ENCODE measurements at places on chromosomes 11 and 22.

GRCh38 chr11:102139081-102139498, 28.8 kb downstream of the YAP1 start:
- no peak for DNase-seq

- DNase-seq, result peak; percentile 70
Observed at GRCh38 chr11:1298695-1299492, 10.5 kb downstream of the TOLLIP start.

DNA sequence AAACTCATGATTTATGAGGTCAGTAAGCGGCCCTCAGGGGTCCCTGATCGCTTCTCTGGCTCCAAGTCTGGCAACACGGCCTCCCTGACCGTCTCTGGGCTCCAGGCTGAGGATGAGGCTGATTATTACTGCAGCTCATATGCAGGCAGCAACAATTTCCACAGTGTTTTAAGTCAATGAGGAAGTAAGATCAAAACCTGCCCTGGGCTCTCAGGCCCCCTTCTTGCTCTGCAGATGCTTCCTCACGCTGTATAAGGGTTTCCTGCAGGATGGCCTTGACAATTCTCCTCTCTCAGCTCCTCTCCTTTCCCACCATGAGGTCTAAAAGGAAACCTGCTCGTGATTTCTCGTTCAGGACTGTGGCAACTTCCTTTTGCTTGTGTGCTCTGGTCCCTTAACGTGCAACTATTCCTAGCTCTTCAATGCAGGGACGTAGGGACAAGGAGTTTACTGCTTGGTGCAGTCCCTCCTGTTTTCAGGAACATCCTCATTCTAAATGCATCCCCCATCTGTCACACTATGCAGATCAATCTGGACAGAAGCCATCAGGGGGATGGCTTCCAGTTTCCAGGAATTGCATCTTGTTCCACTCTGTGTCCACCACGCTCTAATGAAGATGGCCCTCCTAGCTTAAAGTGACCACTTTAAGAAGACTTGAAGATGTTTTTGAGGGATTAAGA, 64.3 kb upstream of the IGLL5 start:
- DNase-seq, result peak; percentile 25

GRCh38 chr22:22702237-22703202, 58.1 kb downstream of the GGTLC2 start:
- no peak for DNase-seq

DNA sequence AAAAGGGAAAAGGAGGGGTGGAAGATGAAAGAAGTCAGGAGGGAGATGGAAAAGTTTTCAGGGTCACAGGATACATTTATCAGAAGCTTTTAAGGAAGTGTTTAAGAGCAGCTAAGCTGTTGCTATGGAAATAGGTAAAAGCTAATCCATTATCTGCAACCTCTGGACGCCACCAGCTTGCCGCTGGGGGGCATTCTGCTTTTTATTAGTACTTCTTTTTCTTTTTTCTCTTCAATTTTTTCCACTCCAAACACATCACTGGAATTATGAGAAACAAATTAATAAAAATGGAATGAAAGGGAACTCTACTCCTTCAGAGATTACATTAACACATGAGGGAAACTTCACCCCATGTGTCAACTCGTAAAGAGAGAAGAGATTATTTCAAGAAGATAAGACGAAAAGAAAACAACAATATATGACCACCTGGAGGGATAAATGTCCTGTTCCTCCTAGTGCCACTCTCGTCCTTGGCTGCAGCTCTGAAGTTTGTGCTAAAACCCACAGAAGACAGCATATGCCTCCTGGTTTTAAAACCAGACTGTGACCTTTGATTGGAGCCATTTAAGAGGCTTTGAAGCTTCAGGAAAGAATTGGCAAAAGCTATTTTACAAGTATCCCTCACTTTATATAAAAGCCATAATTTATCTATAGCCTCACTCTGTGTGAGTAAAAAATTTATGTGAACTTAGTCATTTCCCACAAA, 972.8 kb downstream of the OPCML start:
- DNase-seq, result no peak

- no peak for DNase-seq
Observed at GRCh38 chr11:76604081-76604625, 66.4 kb downstream of the LRRC32 start.

- DNase-seq, result no peak
Observed at GRCh38 chr22:32701034-32701433, 100.5 kb upstream of the TIMP3 start.

- no peak for DNase-seq
Observed at GRCh38 chr22:33964121-33964520, 43.8 kb upstream of the LARGE1 start.

DNA sequence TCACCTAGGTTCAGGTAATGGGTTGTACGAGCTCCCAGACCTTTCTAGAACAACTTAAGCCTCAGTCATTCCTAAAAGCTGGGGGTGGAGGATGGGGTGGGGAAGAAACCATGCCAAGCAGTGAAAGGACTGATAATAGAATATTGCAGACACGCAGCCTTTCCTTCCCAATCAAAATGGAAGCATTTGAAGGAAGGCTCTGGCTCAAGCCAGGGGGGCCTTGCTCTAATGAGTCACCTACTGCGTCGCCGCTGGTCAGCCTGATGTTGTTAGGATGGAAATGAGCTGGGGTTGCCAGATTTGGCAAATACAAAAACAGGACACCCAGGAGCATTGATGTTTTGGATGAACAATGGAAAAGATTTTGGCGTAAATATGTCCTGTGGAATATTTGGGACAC, 6.2 kb downstream of the SYT12 start:
- DNase-seq, result no peak

DNA sequence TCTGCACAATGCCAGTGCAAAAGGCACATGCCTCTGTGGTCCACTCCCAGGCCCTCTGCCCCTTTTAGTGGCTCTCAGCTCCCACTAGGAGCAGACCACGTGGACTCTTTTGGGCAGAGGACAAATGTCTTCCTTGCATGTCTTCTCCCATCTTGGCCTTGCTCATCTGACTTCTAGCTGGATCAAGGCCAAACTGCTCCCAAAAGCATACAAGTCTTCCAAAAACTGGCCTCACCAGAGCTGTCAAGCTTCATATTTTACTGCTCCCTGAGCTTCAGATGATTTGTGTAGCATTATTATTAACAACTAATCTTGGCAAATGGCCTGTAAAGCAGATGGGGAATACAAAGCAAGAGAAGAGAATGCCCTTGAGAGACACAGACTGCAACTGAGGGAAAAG, 6.9 kb downstream of the SMPD1 start:
- DNase-seq, result no peak

- peak; percentile 62 for DNase-seq
Observed at GRCh38 chr11:33266393-33267215, 9.4 kb downstream of the HIPK3 start.

DNA sequence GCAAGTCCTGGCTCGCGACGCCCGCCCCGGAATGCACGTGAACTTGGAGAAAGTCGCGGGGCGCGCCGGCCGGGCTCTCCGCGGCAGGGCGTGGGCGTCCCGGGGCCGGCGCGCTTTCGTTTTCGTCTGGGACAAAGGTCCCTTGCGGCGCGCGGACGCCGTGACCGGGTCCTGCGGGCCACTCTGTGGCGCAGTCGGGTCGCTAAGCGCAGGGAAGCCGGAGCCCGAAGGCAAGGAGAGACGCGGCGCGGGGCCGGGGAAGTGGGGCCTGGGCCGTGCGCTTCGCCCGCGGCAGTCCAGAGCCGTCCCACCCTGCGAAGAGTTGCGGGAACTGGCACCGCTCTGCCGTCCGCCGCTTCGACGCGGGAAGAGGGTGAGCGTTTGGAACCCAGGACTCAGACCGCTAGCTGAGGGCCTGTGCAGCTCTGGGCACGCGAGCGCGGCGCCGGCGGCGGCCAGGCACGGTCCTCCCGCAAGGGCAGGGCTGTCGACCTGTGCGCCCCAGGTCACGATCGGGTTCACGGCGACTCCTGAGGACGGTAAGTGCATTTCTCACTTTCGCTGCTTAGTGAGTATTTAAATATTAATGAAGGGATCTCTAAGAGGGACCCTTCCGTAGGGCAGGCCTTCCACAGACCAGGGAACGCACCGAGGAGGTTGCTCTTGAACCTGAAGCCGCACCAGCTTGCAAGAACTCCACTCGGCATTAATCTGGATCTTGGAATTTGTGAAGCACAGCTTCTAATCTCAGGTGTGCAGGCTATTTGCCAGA, 78.0 kb upstream of the PPARA start:
- DNase-seq, result peak; percentile 67

GRCh38 chr22:32058656-32059260, 15.7 kb downstream of the SLC5A1 start:
- no peak for DNase-seq

DNA sequence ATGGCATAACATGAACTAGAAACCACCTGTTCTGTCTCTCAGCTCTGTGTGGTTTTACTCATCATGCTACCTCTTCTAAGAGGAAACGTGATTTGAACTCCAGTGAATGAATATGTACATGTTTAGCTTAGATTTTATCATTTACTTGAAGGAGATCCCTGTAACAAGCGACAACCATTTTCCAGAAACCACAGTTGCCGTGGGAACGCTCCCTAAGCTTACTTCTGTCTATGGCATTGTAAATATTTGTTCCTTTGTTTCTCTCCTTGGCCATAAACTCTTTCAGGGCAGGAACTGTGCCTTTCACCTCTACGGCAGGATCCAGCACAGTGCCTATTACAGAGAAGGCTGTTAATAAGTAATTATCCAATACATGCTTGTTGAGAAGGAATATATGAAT, 17.1 kb upstream of the TPH1 start:
- no peak for DNase-seq

GRCh38 chr11:102307727-102308038, 9.6 kb upstream of the BIRC3 start:
- no peak for DNase-seq

DNA sequence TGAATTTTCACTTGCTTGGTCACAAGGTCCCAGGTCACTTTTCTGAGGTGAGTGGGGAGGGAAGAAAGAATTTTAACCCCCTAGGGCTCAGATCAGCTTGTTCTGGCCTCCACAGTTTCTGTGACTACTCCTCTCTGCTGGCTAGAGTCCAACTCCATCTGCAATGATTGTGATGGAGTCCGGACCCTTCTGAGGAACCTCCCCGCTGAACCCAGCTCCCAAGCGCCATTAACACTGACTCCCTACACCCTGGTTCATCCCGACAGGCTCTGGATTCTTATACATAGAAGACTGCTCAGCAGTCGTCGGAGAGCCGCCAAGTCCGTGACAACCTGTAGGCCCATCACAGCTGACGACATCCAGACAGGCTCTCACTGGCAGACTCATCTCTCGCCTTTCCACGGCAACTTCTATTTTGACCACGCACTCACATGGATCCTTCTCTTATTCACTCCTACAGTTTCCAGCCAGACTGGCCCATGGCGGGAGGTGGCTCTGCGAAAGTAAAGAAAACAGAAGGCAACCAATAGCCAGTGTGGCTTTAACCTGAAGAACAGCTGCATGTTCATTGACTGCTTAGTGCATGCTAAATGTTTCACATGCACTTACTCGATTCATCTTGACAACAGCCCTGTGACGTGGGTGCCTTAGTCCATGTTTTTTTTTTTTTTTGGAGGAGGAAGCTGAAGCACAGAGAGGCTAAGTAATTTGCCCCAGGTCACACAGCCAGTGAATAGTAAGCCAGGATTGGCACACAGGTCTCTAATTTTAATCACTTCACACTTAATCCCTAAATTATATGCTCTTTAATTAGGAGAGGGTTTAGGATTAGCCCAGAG, 68.0 kb upstream of the PRDM11 start:
- no peak for DNase-seq

DNA sequence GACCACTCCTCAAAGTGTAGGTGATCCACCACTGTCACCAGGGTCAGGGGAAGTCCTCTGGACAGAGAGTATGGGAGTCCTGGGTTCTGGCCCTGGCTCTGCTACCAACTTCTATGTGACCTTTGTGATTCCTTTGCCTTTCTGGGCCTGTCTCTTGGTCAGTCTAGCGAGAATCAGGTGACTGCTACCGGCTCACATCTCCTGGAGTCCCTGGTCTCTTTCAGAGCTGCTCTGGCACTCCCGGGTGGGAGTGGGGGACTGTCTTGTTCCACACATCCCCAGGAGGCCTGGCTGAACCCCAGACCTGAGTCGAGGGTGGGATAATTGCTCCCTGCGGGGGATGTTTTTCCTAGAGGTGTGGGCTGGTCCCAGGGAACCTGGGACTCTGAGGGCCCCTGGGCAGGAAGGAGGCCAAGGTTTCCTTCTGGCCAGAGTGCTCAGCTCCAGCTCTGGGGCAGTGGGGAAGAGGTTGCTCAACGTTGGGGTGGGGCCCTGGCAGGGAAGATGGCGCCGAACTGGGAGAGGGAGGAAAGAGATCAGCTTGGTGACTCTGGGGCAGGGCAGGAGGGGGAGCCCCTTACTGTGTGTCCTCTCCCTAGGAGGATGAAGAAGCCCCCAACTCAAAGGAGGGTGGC, 2.1 kb downstream of the SOX10 start:
- DNase-seq, result no peak

GRCh38 chr11:86706338-86707131, 34.1 kb upstream of the ME3 start:
- DNase-seq, result no peak

- DNase-seq, result no peak
Observed at GRCh38 chr11:126262216-126262615, 6.5 kb downstream of the SRPRA start.

- no peak for DNase-seq
Observed at GRCh38 chr22:27391092-27391770, 410.3 kb downstream of the MN1 start.

DNA sequence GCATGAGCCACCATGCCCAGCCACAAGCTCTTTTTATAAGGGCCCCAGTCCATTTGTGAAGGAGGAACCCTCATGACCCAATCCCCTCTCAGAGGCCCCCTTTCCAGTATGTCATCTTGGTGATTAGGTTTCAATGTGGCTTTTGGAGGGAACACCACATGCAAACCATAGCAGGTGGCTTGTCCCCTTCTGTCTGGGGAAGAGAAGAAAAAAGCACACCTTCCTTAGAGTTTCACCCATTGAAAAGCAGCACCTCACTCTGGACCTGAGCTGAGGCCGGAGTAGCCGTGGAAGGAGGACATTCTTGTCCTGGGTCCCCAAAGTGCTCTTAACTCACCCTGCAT, 25.4 kb downstream of the NEAT1 start:
- peak; percentile 18 for DNase-seq

- no peak for DNase-seq
Observed at GRCh38 chr11:125262194-125262829, 97.8 kb downstream of the PKNOX2 start.

DNA sequence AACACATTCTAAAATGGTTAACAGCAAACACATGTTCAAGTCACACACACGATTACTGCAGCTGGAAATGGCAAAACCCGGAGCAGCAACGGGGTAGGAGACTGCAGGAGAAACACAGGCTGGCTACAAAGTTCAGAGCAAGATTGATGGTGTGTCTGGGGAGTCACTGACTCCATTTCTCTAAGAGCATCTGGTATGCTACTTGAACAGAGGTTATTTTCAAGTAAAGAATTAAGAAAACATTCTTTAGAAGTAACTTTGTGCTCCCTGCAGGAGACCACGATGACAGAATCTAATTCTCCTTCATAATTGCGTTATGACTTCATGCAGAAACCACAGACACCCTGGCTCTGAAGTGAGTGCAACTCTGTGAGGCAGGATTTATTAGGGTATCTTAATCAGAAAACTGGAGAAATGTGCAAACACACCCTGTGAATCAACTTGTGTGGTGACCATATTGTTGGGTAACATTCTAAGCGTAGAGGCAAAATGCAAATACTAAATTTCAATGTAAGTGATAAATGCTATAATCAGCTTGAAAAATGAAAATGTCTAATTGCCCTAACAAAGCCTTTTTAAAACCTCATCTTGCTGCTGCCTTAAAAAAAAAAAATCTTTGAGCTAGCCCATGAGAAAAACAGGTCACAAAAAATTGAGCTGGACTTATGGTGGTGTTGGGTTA, 303.0 kb downstream of the CADM1 start:
- no peak for DNase-seq

GRCh38 chr11:56642339-56642738, at the start of gene OR5AP2:
Gene OR5AP2, minus strand, starts transcription at chr11:56642439. Its CDS starts 0 bp downstream, at chr11:56642439.
- DNase-seq, result no peak

GRCh38 chr11:61020551-61021235, 49.2 kb downstream of the CD6 start:
- DNase-seq, result no peak
